GM12878 (cell line): ENCODE measurements at places on chromosomes 1 and 21.
A peak's percentile ranks its signal among the peaks of the same experiment; 100 is the strongest.

- DNase-seq, result no peak
- H3K4me1 ChIP-seq, result peaks cover 12% of the 10 kb centered on the region
- H3K36me3 ChIP-seq, result peaks cover 3% of the 10 kb centered on the region; the same call in 1 of the 2 replicates
- peak overlapping the region; percentile 33 for H3K27ac ChIP-seq
- peak overlapping the region; percentile 78 for H3K4me3 ChIP-seq
- no peaks in the 10 kb centered on the region for H3K27me3 ChIP-seq
Observed at GRCh38 chr21:45542667-45543370, 579 bp upstream of the SLC19A1 start.

GRCh38 chr1:200302921-200303290, 106.9 kb downstream of the ZNF281 start:
- peaks cover 23% of the 10 kb centered on the region for H3K4me1 ChIP-seq
- DNase-seq, result no peak
- H3K36me3 ChIP-seq, result no peaks in the 10 kb centered on the region
- peak overlapping the region; percentile 81 for H3K4me3 ChIP-seq
- H3K27ac ChIP-seq, result no peak overlapping the region
- H3K27me3 ChIP-seq, result no peaks in the 10 kb centered on the region; the same call in 1 of the 2 replicates

DNA sequence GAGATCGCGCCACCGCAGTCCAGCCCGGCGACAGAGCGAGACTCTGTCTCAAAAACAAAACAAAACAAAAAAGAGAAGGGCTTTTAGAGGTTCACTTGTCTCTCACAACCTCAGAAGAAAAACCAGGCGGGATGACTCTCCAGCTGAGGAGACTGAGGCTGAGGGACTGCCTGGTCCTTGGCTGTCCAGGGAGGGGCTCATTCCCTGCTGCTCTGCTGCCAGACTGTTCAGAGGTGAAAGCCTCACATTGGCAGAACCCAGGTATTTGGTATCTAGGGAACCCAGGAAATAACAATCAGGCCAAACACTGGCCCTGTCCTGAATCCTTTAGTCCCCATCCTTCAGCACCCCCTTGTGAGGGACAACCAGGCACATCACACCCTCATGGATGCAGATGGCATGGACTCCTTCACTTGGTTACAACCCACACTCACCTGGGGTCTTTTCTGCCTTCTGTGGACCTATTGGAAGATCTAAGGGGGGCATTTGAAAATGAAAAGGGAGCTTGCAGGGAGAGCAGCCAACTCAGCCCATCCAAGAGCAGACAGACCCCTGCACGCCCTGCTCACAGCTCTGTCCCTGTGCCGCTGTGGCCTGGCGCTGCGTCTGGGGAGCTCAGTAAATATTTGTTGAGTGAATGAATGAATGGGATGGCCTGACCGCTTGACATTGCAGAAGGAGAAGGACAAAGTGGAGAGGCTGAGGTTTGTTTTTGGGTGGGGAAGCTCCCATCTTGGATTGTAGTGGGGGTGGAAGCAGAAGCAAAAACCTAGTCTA, 33.4 kb downstream of the CD247 start:
- no peak overlapping the region for H3K27ac ChIP-seq
- no peaks in the 10 kb centered on the region for H3K36me3 ChIP-seq
- no peaks in the 10 kb centered on the region; the same call in 1 of the 2 replicates for H3K27me3 ChIP-seq
- no peak overlapping the region for H3K4me3 ChIP-seq
- no peaks in the 10 kb centered on the region for H3K4me1 ChIP-seq
- no peak for DNase-seq

GRCh38 chr1:7811476-7811875, 27.4 kb downstream of the PER3 start:
- H3K27ac ChIP-seq, result no peak overlapping the region
- no peaks in the 10 kb centered on the region for H3K27me3 ChIP-seq
- no peaks in the 10 kb centered on the region for H3K4me1 ChIP-seq

DNA sequence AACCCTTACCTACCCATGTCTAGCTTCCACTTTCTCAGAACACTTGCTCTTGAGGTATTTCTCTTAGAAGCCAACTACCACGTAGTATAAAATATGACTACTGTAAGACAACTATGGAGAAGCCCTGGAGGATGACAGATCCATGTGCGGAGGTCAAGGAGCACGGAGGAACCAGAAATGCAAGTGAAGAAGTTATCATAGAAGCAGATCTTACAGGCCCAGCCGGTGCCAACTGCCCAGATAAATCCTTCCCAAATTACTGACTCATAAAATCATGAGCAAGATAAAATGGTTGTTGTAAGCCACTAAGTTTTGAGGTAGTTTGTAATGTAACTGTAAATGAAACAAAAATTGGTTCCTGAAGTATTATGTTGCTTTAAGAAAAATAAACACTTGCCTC, 12.6 kb downstream of the GTF2B start:
- H3K4me3 ChIP-seq, result no peak overlapping the region
- H3K4me1 ChIP-seq, result no peaks in the 10 kb centered on the region
- no peaks in the 10 kb centered on the region for H3K27me3 ChIP-seq

DNA sequence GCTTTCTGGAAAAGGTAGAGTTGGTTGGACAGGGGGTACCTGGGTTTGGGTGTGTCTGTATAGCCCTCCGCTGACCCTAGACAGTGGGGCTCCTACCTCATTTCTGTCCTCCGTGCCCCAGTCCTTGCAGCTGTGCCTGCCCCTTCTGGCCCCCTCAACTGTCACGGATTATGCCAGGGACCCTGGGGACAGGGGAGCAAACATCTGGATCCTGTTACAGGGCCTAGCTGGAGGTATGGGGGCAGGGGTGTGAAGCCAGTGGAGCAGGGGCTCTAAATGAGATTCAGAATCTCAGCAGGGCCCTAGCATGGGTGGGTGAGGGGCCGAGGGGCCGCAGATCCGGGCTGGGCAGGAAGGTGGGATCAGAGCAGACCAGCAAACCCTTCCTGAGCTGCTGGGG, 81.0 kb downstream of the TAS1R2 start:
- H3K4me1 ChIP-seq, result no peaks in the 10 kb centered on the region
- H3K4me3 ChIP-seq, result no peak overlapping the region
- no peaks in the 10 kb centered on the region for H3K36me3 ChIP-seq
- H3K27me3 ChIP-seq, result peaks cover 6% of the 10 kb centered on the region; the same call in 1 of the 2 replicates
- no peak overlapping the region for H3K27ac ChIP-seq

DNA sequence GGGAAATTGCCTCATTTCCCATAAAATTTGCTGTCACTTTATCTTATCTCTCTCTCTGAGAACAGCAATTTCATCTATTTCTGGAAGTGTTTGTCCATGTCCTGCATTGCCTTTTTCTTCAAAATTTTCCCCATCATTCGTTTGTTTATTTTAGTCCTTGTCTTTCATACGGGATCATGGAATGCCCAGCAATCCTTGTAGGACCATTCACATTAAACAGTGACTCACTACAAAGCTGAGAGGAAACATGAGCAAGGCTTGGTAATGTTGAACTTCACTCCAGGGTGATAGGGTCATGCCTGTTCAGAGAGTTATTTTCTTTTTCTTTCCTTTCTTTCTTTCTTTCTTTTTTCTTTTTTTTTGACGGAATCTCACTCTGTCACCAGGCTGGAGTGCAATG, 32.2 kb upstream of the HNRNPU start:
- no peak overlapping the region for H3K4me3 ChIP-seq
- no peak for DNase-seq
- H3K4me1 ChIP-seq, result no peaks in the 10 kb centered on the region

DNA sequence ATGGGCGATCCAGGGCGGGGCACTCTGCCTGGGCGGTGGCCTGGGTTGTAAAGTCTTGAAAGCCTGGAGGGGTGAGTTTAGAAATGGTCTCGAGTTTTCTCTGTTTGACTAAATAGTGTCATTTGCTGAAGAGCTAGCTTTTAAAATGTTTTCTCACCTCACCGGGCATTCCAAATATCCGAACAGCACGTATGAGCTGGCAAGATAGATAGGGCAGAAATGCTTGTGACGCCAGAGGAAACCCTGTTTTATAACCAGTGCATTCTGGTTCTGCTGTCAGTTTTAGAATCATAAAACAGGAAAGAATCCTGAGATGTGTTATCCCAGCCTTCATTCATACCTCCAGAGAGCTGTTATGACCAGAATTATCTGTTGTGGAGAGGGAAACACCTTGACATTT, 725 bp downstream of the RTCA start:
- peak overlapping the region; percentile 100 for H3K4me3 ChIP-seq
- peaks cover 2% of the 10 kb centered on the region; the same call in 1 of the 2 replicates for H3K4me1 ChIP-seq
- no peak for DNase-seq
- no peaks in the 10 kb centered on the region for H3K27me3 ChIP-seq
